Activated T-cell treated with anti-CD3 and anti-CD28 coated beads for 48 hours (primary cell): ENCODE measurements at places on chromosomes 12 and 14.

DNA sequence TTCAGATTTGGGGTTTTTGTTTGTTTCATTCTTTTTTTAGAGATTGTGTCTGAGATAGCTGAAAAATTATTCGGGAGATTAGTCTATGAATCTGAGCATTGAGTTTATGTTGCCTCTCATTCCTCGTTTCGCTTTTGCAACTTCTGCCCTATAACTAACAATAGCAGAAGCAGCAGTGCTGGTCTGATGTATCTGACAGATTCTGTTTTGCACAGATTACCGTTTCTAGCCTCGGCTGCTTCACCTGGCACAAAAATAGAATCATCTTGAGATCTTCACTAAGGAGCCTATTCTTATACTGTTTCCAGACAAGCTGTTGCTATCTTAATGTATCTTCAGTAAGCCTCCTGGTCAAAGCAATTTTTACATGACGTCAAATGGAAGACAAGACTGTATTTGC, 29.2 kb downstream of the KCNJ8 start:
- DNase-seq: no peak

DNA sequence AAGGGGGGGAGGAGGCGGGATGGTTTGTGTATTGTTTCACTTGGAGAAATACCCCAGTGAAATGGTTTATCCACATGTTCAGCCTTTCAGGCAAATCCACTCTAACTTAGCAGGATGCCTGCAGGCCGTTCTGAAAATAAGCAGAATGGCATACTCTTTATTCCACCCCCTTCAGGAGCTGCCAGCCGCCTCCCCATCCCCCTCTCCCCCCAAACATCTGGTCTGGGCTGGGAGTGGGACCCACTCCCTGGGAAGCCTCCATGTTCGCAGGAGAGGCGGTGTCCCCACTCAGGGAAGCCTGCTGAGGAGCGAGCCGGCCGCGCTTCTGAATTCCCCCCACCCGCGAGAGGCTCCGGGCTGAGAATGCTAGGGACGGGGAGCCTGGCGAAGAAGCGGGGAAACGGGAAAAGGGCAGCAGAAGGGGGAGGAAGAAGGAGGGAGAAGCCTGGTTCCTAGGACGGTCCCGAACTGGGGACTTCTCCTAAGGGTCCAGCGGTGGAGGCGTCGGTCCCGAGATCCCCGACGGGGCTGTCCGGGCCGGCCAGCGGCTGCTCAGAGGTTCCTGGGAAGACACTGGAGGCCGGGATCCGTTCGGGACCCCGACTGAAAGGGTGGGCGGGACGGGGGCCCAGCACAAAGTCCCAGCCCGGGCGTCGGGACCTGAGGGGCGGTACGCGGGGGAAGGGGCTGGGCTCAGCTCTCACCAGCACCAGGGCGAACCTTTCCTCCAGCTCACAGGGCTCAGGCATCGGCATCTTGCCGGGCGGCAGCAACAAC, 666 bp downstream of the FMNL3 start:
- DNase-seq: no peak

GRCh38 chr12:6559500-6559899, 3.7 kb upstream of the IFFO1 start:
- DNase-seq: no peak

DNA sequence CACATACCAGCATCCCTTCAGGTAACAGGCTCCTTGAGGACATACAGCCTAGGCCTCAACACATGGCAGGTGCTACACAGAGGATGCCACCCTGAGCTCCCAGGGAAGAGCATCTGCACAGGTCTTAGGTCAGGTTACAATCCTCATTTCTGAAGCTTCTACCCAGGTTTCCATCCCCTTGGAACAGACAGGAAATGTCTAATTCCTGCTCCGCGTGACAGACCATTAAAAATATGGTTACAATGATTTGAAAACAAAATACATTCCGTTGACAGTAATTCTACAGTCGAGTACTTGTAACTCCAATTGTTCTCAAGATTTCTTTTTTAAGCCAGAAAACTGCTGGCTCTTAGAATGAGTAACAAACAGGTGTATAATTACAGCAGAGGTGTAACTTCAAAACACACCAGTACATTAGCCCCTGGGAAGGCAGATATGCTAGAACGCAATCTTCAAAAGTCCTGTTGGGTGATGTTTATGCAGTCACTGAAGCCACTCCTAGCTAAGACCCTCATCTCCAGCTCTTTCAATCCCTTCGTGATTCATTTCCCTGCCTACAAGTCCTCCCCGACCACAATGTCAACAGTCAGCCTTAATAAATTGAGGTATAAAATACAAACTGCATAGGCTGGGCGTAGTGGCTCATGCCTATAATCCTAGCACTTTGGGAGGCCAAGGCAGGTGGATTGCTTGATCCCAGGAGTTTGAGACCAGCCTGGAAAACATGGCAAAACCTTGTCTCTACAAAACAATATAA, 11.6 kb downstream of the SETD3 start:
- DNase-seq: no peak

DNA sequence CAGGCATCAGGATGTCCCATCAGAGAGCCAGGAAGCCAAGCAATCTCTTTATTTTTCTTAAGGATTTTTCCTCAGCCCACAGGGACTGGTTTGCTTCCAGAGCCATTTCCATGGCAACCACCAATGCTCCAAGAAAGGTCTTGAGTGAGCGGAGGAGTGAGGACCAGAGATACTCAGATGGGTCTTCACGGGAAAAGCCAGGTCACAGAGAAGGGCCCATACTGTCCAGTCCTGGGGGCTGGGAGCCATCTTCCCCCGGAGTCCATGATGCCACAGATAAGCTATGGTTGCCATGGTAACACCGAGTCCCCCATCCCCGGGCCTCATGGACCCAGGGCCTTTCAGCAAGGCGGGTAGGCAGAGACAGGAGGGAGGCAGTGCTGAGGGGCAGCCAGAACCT, 28.6 kb downstream of the CMKLR1 start:
- no peak for DNase-seq

GRCh38 chr12:67958187-67958586, 31.1 kb upstream of the IFNG-AS1 start:
- DNase-seq: no peak

GRCh38 chr14:68927956-68928675, 51.0 kb downstream of the ACTN1 start:
- DNase-seq: no peak

DNA sequence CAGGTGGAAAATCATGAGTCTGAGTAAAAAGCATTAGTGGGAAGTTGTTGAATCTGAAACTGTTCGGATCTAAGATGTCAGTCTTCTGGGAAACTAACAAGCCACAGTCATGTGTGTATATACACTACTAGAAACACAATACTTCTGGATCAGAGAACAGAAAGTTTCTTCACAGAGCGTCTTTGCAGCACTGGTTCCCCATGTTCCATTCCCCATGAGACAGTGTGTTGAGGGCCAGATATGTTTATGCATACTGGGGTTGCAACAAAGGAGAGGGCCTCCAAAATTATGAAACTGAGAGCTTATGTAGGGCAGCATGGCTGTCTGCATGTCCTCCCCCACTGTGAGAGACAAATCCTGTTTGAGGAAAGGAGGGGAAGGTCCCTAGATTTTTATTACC, 295.0 kb upstream of the NAV3 start:
- no peak for DNase-seq

DNA sequence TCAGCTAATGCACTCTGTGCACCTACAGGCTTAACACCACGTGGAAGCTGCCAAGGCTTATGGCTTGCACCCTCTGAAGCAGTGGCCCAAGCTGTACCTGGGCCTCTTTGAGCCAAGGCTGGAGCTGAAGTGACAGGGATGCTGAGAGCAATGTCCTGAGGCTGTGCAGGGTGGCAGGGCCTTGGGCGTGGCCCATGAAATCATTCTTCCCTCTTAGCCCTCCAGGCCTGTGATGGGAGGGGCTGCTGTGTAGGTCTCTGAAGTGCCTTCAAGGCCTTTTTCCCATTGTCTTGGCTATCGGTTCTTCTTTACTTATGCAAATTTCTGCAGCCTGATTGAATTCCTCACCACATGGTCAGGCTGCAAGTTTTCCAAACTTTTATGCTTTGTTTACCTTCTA, 47.4 kb upstream of the TMTC1 start:
- no peak for DNase-seq

- no peak for DNase-seq
Observed at GRCh38 chr14:83071888-83072501, 1538.3 kb upstream of the SEL1L start.

DNA sequence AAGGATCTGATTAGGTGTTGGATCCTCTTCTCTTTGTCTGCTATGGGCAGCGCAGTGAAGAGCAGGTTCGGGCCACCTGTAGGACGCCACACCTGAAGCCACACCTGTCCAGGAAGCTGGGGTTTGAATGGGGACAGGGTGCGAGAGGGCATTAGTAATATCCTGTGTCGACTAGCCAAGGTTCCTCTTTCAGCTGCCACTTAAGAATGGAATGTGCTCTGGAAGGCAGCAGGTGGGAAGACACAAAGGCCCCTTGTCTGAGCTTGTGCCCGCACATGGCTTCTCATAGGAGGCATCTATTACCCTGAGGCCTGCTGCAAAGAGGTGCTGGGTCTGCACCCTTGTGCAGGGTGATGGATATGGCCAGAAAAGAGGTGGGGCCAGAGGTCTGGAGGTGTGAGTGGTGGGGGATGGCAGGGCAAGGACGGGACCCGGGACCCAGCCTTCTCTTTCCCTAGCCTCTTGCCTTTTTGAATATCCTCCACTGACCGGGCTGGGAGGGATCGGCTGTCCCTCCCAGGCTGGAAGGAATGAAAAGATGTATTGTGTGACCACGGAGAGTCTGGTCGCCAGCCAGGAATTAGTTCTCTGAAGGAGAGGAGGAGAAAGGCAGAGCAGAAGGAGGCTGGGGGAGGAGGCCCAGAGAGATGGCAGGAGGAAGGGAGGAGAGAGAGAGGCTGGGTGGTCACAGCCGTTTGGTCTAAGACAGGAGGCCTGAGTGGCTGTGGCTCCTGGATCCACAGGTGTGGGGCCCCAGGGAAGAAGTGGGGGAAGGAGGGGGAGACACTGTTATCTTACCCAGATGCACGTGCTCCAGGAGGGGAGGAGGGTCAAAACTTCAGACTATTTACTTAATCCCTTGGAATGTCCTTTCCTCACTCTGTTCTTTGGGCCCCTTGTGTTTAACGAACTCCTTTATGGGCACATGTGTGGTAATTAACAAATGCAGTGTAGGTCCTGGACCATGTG, 101.5 kb downstream of the SMOC1 start:
- DNase-seq: no peak

- DNase-seq: no peak
Observed at GRCh38 chr12:104689635-104690034, 232.9 kb downstream of the CHST11 start.

GRCh38 chr14:76917745-76918255, 91.6 kb downstream of the LRRC74A start:
- no peak for DNase-seq

DNA sequence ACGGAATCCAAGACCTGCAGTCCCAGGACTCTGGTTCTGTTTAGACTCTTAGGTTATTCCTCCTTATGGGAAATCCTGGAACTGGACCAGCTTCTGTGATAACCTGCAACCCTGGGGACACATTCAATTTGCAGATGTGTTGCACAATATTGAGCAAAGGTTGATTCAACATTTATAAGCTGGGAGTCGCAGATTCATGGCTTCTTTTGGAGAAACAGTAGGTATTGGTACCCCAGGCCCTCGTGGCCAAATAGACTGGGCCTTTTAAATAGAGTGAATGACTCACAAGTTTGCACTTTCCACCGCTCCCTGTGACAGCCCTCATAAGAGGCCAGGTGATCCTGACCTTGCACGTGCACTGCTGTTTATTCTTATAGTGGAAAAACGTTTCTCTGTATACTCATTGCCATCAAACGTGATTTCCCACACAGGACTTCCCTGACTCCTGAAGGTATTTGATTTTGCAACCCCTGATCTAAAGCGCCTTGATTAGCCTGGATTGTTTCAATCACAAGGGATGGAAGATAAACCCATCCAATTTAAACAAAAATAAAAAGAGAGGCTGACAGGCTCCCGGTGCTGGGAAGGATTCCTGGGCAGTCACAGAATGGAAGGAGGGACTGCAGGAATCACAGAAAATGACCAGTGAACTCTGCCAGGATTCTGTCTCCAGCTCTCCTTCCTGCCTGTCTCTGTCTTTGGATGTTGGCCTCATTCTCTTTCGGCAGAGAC, 98.0 kb downstream of the VCPKMT start:
- DNase-seq: no peak

- DNase-seq: no peak
Observed at GRCh38 chr14:64591809-64592208, 42.0 kb downstream of the PPP1R36 start.

- DNase-seq: no peak
Observed at GRCh38 chr12:67237231-67237630, 31.9 kb upstream of the CAND1 start.

DNA sequence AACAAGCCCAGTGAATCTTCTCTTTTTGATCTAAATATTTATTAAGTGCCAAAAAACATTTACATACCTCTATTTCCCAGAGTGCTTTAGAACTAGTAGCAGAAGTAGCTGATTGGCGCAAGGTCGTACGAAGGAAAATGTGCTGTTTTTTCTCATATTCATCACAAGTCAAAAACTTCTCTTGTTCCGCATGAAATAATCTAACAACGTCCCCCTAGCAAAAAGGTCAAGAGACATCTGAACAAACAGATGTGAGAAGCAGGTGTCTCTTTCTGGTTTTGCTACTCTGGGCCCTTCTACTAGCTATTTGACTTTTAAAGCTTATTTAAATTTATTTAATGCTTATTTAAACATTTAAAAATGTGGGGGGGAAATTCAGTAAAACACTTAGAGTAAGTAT, 117.8 kb downstream of the ITPR2 start:
- DNase-seq: no peak

DNA sequence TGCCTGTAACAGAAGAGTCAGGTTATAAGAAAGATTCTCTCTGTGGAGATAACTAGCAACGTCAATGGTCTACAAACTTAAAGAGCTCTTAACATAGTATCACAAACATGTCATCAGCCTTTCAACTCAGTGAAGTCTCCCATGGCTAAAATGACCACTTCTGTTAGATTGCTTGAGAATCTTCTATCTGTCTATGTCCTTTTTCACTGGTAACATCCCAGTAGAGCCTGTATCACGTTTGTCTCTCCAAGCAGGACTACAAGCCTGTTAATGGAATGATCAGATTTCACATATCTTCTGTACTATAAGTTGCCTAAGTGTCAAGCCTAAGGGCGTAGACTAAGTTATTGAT, 50.7 kb downstream of the SLC2A13 start:
- DNase-seq: no peak

DNA sequence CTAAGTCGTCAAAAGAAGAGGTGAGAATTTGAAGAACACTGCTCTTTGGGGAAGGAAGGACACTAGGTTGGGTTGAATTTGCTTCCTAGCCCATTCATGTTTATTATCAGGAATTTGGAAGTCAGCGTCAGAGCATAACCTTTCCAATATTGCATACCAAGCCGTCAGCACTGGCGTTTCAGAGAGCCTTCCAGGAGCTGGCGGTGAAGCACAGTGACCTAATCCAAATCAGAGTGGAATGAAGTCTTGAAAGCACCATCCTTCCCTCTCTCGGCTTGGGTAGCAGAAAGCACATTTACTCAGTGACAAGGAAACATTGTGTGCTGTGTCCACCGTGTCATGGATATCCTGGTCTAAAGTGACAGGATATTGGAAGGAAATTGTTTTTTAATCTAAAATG, 240.3 kb upstream of the PELI2 start:
- no peak for DNase-seq

DNA sequence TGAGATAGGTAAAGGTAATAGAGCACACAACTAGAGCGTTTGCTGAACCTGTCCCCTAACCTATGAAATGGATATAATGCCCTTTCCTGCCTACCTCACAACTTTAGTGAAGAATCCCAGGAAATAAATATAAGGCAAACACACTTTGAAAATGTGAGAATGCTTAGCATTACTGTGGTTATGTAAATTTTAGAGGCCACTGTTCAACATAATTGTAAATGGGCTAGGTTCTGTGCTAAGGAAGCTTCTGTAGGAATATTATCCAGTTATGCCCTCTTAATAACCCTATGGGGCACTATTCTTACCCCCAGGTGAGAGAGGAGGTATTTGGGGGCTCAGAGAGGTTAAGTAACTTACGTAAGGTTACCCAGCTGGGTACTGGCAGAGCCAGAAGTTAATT, 92.5 kb upstream of the TMEM233 start:
- no peak for DNase-seq
